ENCODE measurements at places on chromosomes 16 and 17. TPM values are rescaled to one million over a fixed set of nuclear protein-coding genes. Genes with fewer than 3 reads are reported as not detected.

SEZ6L2 gene
- total RNA-seq, result 0.11 TPM

RASL10B gene
- total RNA-seq, result 1.9 TPM

EME1 gene
- total RNA-seq, result 48.0 TPM

TERB1 gene
- total RNA-seq, result 0.14 TPM

KRT16 gene
- not detected for total RNA-seq

ZNF18 gene
- 8.9 TPM for total RNA-seq

KRT10 gene
- total RNA-seq, result 26.9 TPM

SLC9A5 gene
- 8.1 TPM for total RNA-seq

CLEC18B gene
- not detected for total RNA-seq

ABCA6 gene
- not detected for total RNA-seq

NPIPB6 gene
- total RNA-seq, result not detected

SSTR5 gene
- not detected for total RNA-seq

KRTAP9-2 gene
- total RNA-seq, result not detected

PPP1R27 gene
- not detected for total RNA-seq

RPL13 gene
- 3,056 TPM for total RNA-seq

ZNRF1 gene
- total RNA-seq, result 13.7 TPM

SCNN1B gene
- not detected for total RNA-seq

SHISA9 gene
- not detected for total RNA-seq

SBK1 gene
- total RNA-seq, result 35.9 TPM
